ENCODE measurements at places on chromosomes 11 and 22. TPM values are rescaled to one million over a fixed set of nuclear protein-coding genes. Genes with fewer than 3 reads are reported as not detected.
A peak's percentile ranks its signal among the peaks of the same experiment; 100 is the strongest.

- DNase-seq, result peak; percentile 72
Measured at GRCh38 chr11:76659672-76660532, 10.6 kb downstream of the LRRC32 start.

- no peak for DNase-seq
Measured at GRCh38 chr22:41320416-41321240, 19.3 kb downstream of the ZC3H7B start.

GRCh38 chr22:47115921-47116320 is 353.5 kb downstream of the TBC1D22A start:
- DNase-seq, result no peak

DNA sequence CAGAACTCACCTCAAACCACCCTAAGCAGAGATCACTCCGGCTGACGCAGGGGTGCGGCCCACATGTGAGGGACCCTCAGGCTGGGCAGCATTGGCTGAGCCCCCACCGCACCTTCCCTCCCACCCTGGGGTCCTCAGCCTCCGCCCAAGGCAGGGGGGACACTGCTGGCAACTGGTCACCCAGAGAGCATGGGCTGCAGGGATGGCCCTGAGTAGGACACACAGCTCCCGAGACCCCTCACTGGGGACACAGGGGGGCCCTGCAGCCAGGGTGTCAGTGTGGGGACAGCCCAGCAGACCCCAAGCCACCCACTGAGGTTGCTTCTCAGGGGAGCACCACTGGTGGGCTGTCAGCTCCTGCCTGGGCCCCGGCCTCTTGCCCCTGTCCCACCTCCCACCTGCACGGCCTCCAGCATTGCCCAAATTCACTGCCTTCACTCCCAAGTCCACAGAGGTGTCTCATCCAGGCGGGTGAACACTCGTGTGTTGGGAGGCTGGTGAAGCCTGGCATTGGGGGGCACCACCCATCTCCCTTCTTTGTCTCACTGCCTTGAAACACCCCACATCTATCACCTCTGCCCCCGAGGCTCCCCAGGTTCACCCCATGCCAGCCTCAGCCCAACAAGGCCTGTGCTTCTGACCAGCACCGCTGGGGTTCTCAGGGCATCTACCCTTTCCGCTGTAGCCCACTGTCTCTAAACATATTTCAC is 4.7 kb downstream of the C11orf21 start:
- DNase-seq, result peak; percentile 13

DNA sequence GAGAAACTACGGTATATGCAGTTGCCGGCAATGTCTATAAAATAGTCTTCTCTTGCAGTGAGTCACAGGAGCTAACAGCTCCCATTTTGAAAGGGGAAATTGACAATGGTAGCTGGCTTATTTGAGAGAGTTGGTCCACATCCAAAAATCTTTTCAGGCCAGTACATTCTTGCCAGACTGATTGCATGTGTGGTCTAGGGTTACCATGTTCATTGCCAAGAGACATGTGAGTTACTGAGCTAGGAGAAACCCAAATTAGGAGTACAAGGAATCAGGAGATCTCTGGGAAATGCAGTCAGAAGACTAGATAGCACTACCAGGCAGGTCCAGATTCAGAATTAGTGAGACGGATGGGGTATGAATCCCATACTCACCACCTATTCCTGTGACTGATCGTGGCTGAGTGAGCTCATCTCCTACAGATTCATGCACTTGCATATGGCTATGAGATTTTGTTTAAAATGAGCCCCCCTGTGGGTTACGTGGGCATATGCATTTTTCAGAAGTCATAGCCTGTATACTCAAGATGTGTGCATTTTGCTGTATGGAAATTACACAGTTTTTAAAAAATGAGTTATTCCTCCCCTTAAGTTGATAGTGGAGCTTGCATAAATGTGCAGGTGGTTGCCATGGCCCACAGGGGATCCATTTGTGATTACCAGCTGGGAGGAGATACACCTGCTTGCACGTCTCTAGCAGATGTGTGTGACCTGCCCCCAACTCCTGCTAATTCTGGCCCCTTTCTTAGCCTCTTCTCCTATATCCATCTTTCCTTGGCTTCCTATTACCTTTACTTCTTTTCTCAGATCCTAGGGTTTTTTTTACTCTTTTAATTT is 102.7 kb downstream of the COMMD9 start:
- DNase-seq, result no peak

DNA sequence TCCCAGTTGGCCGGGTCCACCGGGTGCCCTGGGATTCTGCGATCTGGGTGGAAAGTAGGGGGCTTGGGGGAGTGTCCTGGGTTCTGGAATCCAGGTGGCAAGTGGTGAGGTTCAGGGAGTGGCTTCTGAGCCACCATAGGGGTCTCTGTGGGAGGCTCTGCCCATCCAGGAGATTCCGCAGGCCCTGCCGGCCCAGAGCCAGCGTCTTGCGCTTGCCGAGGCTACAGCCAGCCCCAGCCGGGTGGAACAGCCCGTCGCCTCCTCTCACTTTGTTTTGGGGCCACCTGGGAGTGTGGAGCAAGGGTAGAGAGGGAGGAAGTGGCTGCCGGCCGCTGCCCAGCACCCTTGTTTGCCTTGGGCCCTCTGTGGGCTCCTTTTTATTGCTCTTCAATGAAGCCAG is 60.6 kb upstream of the PPP6R3 start:
- peak; percentile 73 for DNase-seq

DNA sequence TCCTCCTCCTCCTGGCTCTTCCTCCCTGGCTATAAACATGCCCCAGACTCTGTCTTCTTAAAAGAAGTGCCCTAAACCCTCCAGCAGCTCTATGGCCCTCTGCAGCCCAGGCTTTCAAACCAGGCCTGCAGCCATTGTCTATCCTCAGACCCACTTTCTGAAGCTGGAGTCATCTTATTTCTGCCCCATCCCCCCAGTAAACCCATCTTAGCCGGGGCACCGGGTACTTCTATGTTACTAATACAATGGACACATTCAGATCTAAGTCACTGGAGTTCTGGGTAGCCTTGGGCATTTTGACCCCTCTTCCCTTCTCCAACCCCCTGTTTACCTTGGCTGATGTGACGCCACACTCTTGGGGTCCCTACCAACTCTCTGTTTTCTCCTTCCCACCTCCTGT is 29.7 kb upstream of the CACNG2 start:
- DNase-seq, result no peak

DNA sequence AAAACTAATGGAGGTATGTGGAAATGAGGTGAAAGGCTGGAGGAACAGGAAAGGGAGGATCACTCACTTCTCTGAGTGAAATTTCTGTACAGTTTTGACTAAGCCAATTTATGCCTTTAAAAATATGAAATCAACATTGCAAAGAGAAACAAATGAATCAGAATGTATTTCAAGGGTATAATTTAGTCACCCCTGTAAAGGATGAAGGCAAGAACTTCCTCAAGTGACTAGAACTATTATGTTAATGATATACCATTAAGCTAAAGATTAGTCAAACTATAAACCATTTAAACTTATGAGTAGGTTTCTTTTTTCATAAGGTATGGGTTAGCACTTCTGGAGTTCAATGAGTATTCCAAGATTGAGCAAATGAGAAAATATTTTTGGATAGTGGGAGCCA is 184.5 kb upstream of the CHORDC1 start:
- no peak for DNase-seq

GRCh38 chr11:116199182-116199581 is 573.6 kb downstream of the BUD13 start:
- peak; percentile 45 for DNase-seq

DNA sequence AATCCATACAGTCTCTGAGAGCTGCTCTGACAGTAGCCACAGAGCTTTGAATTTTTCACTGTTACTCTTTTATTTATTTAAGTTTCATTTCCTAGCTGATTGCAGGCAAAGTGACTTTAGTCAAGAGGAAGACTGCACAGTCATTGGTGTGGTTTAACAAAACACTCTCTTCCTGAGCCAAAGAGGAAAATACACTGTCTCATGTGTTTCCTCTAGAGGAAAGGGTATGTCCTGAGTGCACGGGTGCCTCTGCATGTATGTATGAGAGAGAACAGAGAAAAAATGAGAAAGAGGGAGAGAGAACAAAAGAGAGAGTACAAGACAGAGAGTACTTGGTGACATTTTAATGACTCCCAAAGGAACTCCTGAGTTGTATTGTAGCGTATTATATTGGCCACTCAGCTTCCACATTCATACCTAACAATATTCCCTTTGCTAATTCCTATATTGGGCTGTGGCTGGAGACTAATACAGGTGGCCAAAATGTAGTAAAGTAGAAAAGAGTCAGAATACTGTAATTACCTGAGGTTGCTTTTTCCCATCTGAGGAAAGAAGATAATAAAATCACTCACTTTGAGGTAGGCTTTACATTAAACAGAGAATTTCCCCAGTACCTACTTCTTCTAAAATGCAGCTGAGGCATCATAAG is at the start of gene OR4D9:
TSS of gene OR4D9 (plus strand) at position 599 of the 649 bp plus-strand sequence. CDS start 3,374 bp downstream, outside the sequence.
- DNase-seq, result no peak

The RAG2 gene
- not detected for total RNA-seq

The LMO2 gene
- 58.5 TPM for total RNA-seq

The DERL3 gene
- 1.9 TPM for total RNA-seq

The HBB gene
- 26.2 TPM for total RNA-seq

The B3GAT1 gene
- under 0.01 TPM for total RNA-seq
